Posterior cingulate gyrus (tissue), 11 donors: ENCODE measurements at places on chromosomes 1 and 21.

DNA sequence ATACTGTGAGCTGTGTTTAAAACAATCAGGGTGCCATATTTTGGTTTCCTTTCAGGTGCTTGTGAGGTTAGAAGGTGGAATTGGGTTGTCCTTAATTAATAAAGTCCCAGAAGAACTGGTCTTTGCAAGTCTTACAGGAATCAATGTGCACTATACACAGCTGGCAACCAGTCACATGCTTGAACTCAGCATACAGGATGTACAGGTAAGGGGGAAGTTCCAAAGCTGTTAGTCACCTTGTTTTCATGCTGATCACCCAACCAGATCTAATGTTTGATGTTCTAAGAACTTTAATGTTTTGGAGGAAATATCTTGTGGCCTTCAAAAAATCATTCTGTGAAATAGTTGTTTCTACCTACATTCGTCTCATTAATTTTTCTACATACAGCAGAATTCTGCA, 156.3 kb downstream of the VPS13D start:
- DNase-seq: no peak

DNA sequence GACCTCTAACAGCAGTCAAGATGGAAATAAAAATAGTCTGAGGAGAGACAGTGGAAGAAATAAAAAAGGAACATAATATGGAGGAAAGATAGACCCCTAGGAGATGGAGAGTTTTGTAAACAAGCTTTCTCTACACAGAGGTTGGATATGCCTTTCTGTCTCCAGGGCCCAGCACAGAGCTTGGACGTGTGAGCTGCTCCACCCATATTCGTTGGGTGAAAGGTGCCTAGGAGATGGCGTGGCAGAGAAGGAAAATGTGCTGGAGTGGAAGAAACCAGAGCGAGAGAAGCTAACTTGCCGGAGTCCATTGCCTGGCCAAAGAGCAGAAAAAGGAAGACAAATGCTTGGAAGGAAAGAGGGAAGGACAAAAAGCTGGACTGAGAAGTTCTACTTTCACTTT, 78.3 kb upstream of the LMO4 start:
- no peak for DNase-seq

DNA sequence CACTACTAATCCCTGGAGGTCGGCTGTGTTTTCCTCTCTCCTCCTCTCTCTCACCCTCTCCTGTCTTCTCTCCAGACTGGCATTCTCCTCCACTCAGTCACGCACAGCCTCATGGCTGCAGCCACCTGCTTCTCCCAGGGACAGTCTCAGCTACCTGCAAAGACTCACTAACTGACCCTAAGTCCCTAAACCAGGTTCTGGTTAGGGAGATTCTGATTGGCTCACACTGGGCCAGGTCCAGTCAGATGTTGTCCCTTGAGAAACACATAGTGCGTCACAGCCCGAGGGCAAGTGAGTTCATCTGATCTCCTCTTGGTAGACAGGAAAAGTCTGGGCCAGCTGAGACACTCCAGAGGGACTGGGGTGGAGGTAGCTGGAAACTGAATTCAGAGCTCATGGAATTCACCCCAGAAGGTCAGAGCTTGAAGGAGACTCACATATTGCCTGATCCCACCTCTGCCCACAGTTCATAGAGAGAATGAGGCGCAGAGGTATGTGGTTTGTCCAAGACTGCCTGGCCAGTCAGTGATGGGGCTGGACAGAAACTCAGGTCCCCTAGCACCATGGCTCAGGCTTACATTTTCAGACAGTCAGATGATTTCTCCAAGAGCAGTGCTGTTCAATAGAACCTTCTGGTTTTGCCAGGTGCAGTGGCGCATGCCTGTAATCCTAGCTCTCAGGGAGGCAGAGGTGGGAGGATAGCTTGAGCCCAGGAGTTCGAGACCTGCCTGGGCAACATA, 40.4 kb upstream of the RPL11 start:
- no peak for DNase-seq

GRCh38 chr1:212255705-212256307, 29.4 kb upstream of the PPP2R5A start:
- no peak for DNase-seq

GRCh38 chr1:244789276-244789580, 46.2 kb upstream of the COX20 start:
- DNase-seq: no peak

GRCh38 chr1:24228311-24228710, 41.2 kb upstream of the IFNLR1 start:
- DNase-seq: no peak

DNA sequence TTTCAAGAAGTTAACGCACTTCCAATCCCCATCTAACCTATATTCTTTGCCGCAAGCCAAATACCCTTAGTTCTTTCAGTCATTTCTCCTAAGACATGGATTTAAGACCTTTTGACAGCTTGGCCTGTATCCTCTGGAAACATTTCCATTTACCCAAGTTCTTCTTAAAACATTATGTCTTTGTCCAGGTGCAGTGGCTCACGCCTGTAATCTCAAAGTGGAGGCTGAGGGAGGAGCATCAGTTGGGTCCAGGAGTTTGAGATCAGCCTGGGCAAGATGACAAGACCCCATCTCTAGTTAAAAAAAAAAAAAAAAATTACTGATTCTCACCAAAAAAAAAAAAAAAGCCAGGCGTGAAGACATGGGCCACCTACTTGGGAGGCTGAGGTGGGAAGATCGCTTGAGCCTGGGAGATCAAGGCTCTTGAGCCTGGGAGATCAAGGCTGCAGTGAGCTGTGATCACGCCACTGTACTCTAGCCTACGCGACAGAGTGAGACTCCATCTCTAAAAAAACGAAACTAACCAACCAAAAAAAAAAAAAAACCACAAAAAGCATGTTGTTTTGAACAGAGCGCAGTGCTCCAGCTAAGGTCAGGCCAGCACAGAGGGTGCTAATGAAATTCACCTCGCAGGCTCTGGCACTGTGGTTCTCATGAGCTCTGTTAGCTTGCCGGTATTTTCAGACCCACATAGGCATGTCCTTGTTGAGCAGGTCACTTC, 36.0 kb downstream of the NUAK2 start:
- no peak for DNase-seq

GRCh38 chr21:33236766-33237165, 7.0 kb downstream of the IFNAR2 start:
- DNase-seq: no peak

DNA sequence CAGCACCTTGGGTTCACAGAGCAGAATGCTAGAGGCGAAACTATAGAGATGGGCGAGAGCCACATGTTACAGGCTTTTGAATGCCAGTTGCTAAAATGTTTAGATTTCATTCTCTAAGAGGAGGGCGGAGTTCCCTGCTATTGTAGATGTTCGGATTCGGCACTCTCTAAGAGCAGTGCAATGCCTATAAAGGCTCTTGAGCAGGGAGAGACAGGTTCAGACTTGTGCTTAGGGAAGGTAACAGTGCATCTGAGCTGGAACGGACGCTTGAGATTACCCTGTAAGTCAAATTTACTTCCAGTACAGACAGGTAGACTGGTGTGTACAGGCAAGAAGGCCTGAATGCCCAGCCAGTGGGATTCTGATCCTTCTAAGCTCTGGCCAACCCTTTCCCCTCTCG, 15.3 kb downstream of the LURAP1 start:
- no peak for DNase-seq

DNA sequence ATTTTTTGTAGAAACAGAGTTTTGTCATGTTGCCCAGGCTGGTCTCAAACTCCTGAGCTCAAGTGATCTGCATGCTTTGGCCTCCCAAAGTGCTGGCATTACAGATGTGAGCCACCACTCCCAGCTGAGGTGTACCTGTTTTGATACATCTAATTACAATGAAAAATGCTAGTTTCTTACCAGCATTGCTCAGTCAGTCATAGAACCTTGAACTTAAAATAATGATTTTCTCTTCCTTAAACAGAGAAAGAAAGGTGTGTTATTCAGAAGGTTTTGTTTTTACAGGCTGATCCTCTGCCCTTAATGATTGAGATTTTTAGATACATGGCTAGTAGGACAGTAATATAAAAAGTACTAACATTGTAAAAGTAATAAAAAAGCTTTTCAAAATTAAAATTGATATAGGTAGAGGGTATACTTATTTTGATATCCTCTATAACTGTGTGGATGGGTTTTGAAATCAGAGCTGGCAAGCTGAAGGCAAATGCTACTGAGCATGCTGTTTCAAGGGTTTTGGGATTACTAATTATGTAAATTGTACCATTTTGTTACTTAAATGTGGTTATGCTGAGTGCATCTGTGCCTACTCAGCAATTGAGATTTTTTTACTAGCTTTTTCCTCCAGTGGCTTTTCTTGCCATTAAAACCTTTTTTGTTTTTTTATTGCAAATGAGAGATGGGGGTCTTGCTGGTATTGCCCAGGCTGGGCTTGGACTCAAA, 16.1 kb downstream of the PRRC2C start:
- DNase-seq: no peak

GRCh38 chr1:157288996-157289395, 150.8 kb upstream of the ETV3 start:
- no peak for DNase-seq

DNA sequence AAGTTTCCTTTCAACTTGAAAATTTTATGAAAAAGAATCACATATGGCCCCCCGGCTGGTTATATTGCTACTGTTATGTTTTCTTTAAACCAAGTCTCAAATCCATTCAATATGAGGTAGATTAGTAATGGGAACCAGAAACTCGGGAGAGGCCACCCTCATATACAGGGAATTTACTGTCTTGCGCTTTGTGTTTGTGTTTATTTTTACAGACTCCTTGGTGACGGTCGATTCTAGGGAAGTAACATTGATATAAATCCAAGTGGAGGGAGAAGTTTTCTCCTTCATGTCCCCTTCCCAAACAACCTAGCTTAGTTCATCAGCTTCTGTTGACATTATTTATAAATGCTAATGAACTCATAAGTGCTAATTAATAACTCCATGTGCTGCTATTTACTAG, 163.5 kb upstream of the LMO4 start:
- DNase-seq: no peak

GRCh38 chr1:47656719-47657685, 219.2 kb downstream of the FOXD2 start:
- peak; percentile 21 for DNase-seq

GRCh38 chr21:45839274-45839673, 142.3 kb upstream of the COL6A1 start:
- no peak for DNase-seq

DNA sequence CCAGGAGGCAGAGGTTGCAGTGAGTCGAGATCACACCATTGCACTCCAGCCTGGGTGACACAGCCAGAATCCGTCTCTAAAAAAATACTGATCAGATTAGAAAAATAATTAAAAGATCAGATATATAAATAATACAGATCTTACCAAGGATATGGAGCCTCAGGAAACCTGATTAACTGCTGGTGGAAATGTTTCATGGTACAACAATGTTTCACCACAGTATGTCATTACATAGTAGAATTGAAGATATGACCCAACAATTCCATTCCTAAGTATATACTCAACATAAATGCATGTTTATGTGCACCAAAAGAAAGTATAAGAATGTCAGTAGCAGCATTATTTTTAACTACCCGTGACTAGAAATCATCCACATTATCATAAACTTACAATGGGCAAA, 41.7 kb downstream of the CD53 start:
- no peak for DNase-seq

DNA sequence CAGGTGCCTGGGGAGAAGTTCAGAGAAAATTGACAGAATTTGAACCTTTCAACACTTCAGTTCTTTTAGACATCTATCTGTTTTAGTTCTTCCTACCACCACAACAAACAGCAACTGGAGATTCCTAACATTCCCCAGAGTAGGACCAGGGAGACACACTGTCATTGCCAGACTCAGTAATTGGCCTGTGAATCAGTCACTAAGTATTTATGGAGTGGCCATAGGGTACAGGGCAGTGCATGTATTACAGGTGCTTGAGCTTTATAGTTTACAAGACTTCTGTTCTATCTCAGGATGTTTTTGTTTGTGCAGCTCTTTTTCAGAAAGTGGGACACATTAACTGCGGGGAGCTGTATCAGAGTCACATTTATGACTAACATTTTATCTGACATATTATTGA, 1.7 kb downstream of the CDC14A start:
- DNase-seq: no peak

DNA sequence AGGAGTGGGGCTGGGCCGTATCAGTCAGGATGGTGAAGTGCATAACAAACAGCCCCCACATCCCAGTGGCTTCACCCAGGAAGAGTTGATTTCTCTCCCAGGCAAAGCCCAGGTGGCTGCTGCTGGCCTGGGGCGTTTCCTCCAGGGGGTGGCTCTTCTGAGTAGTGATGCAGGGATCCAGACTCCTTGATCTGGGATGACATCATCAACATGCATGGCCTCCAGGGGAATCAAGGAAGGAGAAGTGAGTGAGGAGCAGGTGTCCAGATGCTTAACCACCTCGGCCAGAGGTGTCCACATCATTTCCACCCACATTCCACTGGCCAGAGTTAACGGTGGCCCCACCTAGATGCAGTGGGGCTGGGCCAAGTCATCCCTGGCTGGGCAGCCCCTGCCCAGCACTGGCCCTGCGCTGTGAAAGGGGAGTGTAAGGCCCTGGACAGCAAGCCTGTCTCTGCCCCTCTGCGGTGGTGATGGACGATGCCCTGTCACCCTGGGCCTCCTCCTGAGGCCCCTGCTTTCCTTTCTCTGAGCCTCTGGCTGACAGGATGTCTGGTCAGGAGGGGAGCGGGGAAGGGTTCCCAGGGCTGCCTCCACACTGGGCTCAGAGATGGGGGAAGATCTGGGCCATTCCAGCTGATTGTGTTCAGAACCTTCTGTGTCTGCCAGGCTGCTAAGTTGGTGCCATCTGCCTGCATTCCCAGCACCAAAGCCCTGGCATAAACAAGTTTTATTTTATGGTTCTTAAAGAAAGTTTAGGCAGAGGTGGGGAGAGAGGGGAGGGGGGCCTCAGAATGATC, 598.2 kb downstream of the MATN1 start:
- DNase-seq: peak; percentile 90

DNA sequence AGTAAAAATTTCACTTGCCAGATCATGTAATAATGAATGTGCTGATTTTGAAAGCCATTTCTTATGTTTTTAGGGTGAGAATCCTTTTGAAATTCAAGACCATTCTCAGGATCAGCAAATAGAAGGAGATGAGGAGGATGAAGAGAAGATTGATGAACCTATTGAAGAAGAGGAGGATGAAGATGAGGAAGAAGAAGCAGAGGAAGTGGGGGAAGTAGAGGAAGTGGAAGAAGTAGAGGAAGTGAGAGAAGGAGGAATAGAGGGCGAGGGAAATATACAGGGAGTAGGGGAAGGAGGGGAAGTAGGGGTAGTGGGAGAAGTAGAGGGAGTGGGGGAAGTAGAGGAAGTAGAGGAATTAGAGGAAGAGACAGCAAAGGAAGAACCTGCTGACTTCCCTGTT, 32.4 kb downstream of the ZNF326 start:
- no peak for DNase-seq
